Esophagus muscularis mucosa (tissue), 4 donors: ENCODE measurements at places on chromosomes 1 and 21. TPM values are rescaled to one million over a fixed set of nuclear protein-coding genes. Genes with fewer than 3 reads are reported as not detected.

DNA sequence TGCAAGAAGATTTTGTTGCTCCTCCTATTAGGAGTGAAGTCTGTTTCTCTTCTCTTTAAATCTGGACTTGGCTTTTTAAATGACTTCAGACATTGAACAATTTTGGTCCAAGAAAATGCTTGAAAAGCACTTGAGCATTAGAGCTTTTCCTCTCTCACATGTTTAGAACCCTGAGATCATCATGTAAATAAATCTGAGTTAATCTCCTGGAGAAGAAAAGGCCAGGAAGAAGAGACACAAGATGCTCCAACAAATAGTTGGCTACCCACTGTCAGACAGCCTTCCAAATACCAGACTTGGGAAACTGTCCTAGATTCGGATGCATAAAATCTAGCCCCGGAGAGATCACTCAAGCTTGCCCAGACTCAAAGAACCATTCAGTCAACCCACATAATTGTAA, 1353.1 kb upstream of the ADGRL4 start:
- no peak overlapping the region for H3K4me3 ChIP-seq
- H3K4me1 ChIP-seq: no peaks in the 10 kb centered on the region
- no peak overlapping the region for H3K27ac ChIP-seq
- no peaks in the 10 kb centered on the region for H3K36me3 ChIP-seq

DNA sequence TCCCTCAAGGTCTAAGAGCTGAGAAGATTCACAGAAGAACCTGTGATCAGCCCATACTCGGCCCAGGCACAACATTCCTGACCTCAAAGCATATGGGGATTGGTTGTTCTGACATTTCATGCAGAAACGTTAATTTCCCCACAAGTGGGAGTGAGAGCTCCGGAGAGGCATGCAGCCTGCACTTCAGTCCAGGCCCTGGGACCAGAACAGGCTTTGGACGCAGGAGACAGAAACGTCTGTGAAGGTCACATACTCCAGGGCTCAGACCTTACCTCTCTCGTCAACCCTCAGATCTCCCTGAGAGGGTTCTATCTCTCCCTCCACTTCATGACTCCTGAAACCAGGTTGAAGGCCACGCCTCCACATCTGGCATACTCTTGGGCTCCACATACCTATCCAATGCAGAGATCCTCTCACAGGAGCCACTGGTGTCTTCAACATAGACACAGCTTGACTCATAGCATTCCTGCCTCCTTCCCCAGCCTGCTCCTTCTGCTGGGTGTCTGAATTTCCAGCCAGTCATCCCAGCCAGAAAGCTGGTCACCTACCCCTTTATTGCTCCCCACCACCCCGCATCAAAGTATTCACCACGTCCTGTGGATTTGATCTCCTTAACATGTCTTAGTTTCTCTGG, 149.2 kb downstream of the OMA1 start:
- H3K27me3 ChIP-seq: no peaks in the 10 kb centered on the region
- H3K27ac ChIP-seq: no peak overlapping the region
- no peak for DNase-seq
- no peaks in the 10 kb centered on the region for H3K36me3 ChIP-seq

DNA sequence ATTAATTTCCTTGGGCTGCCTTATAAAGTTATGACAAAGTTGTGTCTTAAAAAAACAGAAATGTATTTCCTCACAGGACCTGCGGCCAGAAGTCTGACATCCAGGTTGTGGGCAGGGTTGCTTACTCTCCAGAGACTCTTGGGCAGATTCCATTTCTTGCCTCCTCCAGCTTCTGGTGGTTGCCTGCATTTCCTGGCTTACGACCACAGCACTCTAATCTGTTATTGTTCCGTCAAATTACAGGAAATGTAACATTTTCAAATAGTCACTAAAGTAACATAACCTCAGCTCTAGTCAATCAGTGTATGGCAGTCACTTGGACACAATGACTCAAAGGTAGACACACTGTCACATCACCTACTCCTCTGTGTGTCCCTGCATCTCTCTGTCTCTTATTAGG, 226.8 kb downstream of the DNAH14 start:
- H3K4me3 ChIP-seq: no peak overlapping the region
- no peaks in the 10 kb centered on the region for H3K27me3 ChIP-seq
- no peaks in the 10 kb centered on the region for H3K4me1 ChIP-seq
- no peak overlapping the region for H3K27ac ChIP-seq

GRCh38 chr1:65148548-65149350, 746 bp downstream of the AK4 start:
- peak overlapping the region; percentile 90 for H3K27ac ChIP-seq
- H3K4me3 ChIP-seq: peak overlapping the region; percentile 91
- no peaks in the 10 kb centered on the region for H3K36me3 ChIP-seq
- DNase-seq: peak; percentile 95

- DNase-seq: peak; percentile 94
- peak overlapping the region; percentile 12 for H3K4me3 ChIP-seq
- peaks cover 46% of the 10 kb centered on the region for H3K4me1 ChIP-seq
- H3K27me3 ChIP-seq: no peaks in the 10 kb centered on the region
- H3K27ac ChIP-seq: peak overlapping the region; percentile 76
Observed at GRCh38 chr1:224503161-224504118, 68.8 kb upstream of the WDR26 start.

Gene MAD2L2
- total RNA-seq: 46.1 TPM

Gene ANGPTL1
- total RNA-seq: 182 TPM

DNA sequence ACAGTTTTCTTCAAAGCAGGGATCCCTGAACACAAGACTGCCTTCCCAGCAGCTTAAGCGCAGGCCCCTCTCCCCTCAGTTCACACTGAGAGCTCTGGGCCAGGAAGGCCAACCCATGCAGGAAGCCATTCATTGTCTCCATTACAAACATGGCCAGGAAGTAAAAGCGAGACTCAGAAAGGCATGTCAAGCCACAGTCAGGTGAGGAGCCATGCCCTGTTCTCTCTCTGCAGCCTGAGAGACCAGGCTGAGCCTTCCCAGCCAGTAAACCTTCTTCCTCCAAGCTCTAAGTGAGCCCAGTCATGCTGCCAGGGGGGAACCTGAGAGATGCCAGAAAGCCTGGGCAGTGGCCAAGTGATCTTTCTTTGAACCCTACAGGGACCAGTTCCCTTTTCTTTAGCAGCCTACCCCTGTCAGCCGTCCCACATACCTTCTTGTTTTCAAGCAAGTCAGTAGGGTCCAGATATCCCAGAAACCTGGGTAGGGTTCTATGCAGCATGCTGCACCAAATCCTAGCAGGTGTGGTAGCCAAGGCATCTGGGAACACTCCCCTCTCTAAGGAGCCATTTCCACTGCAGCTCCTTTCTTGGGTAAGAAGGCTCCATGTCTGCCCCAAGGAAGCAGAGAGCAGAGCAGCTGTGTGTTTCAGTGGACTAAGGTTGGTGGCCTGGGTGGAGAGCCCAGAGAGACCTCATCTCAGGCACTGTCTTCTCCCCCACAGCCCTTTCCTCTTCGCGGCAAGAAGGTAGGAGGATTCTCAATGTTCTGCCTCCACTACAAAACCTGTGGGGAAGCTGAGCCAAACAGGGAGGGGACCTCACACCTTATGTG, 977 bp downstream of the TRAF3IP3 start:
- H3K4me1 ChIP-seq: peaks cover 4% of the 10 kb centered on the region
- H3K36me3 ChIP-seq: no peaks in the 10 kb centered on the region
- no peak overlapping the region for H3K27ac ChIP-seq
- no peak overlapping the region for H3K4me3 ChIP-seq

Gene DIO1
- not detected for total RNA-seq

GRCh38 chr1:3027611-3028371, 6.5 kb downstream of the ACTRT2 start:
- no peak overlapping the region for H3K4me3 ChIP-seq
- no peak overlapping the region for H3K27ac ChIP-seq
- DNase-seq: no peak
- no peaks in the 10 kb centered on the region for H3K4me1 ChIP-seq
- H3K27me3 ChIP-seq: peaks cover 8% of the 10 kb centered on the region
- H3K36me3 ChIP-seq: no peaks in the 10 kb centered on the region

- H3K4me3 ChIP-seq: no peak overlapping the region
- no peaks in the 10 kb centered on the region for H3K4me1 ChIP-seq
- no peak overlapping the region for H3K27ac ChIP-seq
Observed at GRCh38 chr1:207070811-207071210, 17.7 kb downstream of the PFKFB2 start.

Gene HPCAL4
- total RNA-seq: not detected

DNA sequence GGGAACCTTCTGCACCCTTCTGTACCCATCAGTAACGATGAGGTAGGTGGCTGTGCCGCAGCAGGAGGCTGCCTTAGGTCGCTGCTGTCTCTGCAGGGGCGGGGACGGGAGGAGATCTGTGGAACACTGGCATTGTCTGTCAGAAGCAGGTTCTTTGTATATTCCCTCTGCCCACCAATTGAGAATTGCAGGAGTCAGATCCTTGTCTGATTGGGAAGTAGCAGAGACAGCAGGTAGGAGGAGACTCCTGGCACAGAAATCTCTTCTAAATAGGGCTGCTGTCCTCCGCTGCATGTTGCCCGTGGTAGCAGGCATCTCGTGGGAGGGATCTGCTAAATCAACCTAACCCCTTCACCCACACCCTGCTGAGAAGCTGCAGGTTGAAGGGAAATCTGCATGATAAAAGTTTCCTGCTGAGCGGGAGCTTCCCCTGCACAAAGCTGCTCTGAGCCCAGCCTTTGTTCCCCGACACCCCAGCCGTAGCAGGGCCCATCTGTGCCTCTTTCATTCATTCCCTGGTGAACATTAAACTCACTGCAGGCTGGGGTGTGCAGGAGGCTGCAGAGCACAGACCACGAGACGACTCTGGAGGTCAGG, 15.9 kb downstream of the SARS1 start:
- no peaks in the 10 kb centered on the region for H3K27me3 ChIP-seq
- no peak overlapping the region for H3K4me3 ChIP-seq
- no peak for DNase-seq

GRCh38 chr21:46666941-46667740, 31.7 kb downstream of the PRMT2 start:
- peaks cover 41% of the 10 kb centered on the region for H3K36me3 ChIP-seq
- H3K27ac ChIP-seq: no peak overlapping the region
- peaks cover 32% of the 10 kb centered on the region for H3K4me1 ChIP-seq

Gene NPPA
- total RNA-seq: not detected

- DNase-seq: no peak
- no peak overlapping the region for H3K27ac ChIP-seq
- no peaks in the 10 kb centered on the region for H3K36me3 ChIP-seq
- H3K4me1 ChIP-seq: peaks cover 15% of the 10 kb centered on the region
Observed at GRCh38 chr1:34885405-34886247, 26.1 kb upstream of the SMIM12 start.

DNA sequence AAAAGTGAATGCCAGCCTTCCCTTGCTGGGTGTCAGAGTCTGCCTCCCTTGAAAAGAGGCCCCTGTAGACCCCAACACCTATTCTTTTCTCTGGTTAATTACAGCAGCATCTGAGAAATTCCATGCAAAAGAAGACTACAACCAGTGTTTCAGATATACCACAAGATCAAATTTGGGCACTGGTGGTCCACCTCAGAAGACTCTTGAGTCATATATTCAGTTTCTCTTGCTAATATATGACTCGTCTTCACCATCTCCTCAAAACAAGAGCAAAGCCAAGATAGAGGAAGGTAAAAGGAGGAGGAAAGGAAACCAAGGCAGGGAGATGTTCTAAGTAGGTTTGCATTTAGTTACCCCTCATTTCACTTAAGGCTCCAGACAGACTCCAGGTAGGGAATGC, 259.9 kb downstream of the ZNF648 start:
- no peak overlapping the region for H3K27ac ChIP-seq
- peak; percentile 62 for DNase-seq

Gene TPTE
- total RNA-seq: not detected

DNA sequence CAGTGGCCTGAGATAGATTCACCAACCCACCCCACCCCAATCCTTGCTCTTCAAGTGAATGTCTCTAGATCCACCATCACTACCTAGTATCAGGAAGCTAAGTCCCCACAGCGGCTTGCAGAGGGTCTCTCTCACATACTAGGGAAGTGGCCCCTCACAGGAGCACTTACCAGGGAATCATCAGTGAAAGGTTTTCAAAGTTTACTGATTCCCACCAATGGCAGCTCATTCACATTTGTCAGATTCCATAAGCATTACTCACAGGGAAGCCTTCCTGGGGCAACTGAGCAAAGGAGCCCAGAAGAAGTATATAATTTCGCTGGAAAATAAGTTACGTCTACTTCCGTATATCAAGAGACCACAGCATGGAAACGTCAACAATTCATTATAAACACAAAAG, 120.8 kb downstream of the GREM2 start:
- H3K27me3 ChIP-seq: no peaks in the 10 kb centered on the region
- no peaks in the 10 kb centered on the region for H3K4me1 ChIP-seq
- DNase-seq: no peak
- no peaks in the 10 kb centered on the region for H3K36me3 ChIP-seq
- no peak overlapping the region for H3K27ac ChIP-seq

Gene ZYG11B
- 72.2 TPM for total RNA-seq

DNA sequence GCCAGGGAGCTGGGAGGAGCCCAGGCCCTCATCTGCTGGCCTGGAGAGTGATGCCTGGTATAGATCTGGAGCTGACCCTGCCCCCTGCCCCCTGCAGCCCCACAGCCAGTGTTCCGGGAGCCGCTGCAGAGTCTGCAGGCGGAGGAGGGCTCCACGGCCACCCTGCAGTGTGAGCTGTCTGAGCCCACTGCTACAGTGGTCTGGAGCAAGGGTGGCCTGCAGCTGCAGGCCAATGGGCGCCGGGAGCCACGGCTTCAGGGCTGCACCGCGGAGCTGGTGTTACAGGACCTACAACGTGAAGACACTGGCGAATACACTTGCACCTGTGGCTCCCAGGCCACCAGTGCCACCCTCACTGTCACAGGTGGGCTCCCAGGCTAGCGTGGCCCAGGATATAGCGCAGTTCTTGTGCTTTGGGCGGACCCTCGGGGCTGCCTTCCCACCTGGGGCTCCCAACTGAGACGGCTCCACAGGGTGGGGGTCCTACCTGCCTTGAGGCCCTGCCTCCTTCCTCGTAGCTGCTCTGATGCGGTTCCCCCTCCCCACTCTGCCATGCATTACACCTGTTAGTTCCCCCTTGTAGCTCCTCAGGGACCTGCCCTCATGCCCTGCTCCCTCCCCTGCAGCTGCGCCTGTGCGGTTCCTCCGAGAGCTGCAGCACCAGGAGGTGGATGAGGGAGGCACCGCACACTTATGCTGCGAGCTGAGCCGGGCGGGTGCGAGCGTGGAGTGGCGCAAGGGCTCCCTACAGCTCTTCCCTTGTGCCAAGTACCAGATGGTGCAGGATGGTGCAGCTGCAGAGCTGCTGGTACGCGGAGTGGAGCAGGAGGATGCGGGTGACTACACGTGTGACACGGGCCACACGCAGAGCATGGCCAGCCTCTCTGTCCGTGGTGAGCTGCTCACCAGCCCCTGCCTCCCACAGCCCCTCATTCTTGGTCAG, 98.7 kb downstream of the OBSCN start:
- H3K36me3 ChIP-seq: peaks cover 61% of the 10 kb centered on the region
- DNase-seq: no peak
- H3K27ac ChIP-seq: no peak overlapping the region
- no peaks in the 10 kb centered on the region for H3K4me1 ChIP-seq
- H3K4me3 ChIP-seq: no peak overlapping the region

Gene TIAM1
- total RNA-seq: 5.8 TPM

- H3K4me1 ChIP-seq: peaks cover 50% of the 10 kb centered on the region
- no peaks in the 10 kb centered on the region for H3K27me3 ChIP-seq
- DNase-seq: no peak
- peak overlapping the region; percentile 93 for H3K4me3 ChIP-seq
- H3K27ac ChIP-seq: peak overlapping the region; percentile 97
Observed at GRCh38 chr1:226738421-226738994, 574 bp downstream of the ITPKB start.
